HCT116 (cell line): ENCODE measurements at places on chromosomes 1 and 21.

DNA sequence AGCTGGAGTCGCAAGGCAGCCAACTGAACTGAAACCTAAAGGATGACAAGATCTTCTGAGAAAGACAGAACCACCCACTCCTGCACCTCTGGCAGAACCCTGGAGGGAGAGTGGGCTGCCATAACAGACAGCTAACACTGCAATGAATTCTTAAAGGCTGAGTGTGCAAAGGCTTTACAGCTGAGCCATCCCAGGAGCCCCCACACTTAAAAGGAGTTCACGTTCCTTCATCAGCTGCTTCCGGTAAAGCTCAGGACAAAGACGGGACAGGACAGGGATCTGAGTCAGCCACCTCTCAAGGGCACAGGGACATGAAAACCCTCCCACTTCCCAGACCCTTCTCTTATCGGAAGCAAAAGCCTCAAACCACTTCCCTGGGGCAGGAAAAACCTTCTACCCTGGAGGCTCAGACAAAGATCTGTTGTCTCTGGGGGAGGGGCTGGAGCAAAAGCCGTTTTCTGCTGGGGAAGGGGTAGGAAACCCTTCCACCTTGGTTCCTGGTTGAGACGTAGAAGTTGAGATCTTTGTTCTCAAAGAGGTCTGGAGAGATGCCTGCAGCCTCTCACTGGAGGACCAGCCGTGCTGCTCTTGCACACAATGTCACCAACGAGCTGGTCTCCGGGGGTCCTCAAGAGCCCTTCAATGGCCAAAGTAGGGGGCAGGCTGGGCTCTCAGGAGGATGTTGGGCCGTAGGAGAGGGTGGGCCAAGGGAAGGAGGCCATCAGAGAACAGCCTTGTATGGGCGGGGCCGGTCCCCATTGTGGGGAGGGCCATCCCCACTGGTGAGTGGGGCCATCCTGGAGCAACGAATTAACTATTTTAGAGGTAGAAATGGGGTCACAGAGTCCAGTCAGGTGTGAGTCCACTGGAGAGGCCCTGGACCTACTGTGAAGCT is 452.4 kb downstream of the PTPRU start:
- no peak for DNase-seq

- DNase-seq: no peak
Measured at GRCh38 chr1:179441501-179441900, 75.7 kb downstream of the AXDND1 start.

DNA sequence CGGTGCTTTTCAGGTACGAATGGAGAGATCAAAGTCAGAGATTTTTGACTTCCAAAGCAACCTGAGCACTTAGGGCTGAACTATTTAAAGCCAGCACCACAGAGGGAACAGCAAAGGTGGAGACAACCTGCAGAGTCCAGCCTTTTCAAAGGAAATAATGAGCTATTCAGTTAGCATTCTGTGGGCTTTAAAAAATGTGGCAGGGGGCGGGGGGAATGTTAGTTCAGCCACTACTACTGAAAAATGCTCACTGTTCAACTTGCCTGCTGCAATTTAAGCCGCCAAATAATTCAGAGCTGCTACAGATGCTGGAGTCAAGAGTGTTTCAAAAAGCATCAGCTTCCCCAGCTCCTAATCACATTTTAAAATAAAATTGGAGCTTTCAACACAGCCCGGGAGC is 473.3 kb upstream of the PLXNA2 start:
- DNase-seq: no peak

DNA sequence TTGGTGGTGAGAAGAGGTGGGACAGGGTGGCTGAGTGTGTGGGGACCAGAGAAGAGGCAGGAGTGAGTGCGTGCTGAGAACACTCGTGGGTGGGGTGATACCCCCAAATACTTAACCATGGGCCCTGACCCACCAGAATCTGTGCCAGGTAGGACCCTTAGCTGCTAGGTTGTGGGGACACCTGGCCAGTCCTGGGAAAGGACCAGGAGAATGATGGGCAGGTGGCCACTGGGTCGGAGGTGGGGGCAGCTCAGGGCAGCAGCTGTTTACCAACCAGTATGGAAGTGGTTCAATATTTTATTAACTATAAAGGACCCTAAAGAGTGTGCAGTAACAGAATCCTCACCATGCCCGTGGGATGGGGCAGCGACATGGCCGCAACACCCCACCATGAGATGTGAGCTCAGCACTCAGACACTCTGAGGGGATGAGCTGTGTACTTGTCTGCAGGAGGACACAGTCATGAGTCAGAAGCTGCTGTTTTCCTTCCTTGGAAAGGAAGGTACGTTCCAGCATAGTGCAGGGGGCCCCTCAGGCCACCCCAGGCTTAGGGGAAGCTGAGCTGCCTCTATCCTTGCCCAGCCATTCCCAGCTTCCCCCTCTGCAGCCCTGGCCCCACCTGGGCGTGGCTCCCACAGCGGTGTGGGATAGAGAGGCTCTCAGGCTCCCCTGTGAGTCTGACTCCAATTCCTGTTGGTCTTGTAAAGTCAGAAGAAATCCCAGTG is 25.4 kb downstream of the TEX35 start:
- no peak for DNase-seq

DNA sequence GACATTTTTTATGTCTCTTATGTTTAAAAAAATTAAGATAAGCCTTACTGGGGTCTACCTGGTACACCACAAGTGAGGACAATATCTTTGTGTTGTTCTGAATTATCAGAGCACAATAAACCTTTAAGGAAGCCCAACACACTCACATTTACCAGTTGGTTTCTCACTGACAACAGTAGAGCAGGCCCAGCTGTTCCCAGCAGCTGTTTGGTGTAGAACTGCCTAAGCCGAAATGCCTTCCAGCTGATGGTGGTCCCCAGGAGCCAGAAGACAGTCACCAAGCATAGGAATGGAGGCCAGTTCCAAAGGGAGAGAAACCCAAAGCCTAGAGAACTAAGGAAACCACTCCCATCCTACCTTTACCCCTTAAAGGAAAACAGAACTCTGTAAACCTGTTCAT is 428.6 kb upstream of the CAMK1G start:
- no peak for DNase-seq

GRCh38 chr1:32333251-32333963 is 2.6 kb downstream of the MARCKSL1 start:
- DNase-seq: no peak

GRCh38 chr1:230622151-230622550 is 20.1 kb upstream of the COG2 start:
- no peak for DNase-seq

GRCh38 chr1:217067642-217068041 is 344.4 kb upstream of the ESRRG start:
- DNase-seq: no peak

GRCh38 chr1:184622136-184622823 is 132.4 kb downstream of the EDEM3 start:
- DNase-seq: no peak

- DNase-seq: no peak
Measured at GRCh38 chr1:232456714-232457113, 173.2 kb downstream of the SIPA1L2 start.

GRCh38 chr1:55043011-55043410 is 3.7 kb downstream of the PCSK9 start:
- no peak for DNase-seq

DNA sequence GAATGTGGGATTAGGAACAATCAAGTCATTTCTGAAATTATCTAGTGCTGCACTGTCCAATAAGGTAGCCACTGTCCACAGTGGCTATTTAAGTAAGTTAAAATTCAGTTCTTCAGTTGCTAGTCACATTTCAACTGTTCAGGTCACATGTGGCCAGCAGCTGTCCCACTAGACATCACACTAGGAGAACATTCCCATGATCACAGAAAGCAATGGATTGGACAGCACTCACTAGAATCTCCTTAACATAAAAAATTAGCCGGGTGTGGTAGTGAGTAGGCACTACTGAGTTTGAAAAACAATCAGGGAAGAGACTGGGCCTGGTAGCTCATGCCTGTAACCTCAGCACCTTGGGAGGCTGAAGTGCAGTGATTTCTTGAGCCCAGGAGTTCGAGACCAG is 33.6 kb downstream of the NUP133 start:
- no peak for DNase-seq

- no peak for DNase-seq
Measured at GRCh38 chr1:115557715-115558114, 84.1 kb upstream of the VANGL1 start.

DNA sequence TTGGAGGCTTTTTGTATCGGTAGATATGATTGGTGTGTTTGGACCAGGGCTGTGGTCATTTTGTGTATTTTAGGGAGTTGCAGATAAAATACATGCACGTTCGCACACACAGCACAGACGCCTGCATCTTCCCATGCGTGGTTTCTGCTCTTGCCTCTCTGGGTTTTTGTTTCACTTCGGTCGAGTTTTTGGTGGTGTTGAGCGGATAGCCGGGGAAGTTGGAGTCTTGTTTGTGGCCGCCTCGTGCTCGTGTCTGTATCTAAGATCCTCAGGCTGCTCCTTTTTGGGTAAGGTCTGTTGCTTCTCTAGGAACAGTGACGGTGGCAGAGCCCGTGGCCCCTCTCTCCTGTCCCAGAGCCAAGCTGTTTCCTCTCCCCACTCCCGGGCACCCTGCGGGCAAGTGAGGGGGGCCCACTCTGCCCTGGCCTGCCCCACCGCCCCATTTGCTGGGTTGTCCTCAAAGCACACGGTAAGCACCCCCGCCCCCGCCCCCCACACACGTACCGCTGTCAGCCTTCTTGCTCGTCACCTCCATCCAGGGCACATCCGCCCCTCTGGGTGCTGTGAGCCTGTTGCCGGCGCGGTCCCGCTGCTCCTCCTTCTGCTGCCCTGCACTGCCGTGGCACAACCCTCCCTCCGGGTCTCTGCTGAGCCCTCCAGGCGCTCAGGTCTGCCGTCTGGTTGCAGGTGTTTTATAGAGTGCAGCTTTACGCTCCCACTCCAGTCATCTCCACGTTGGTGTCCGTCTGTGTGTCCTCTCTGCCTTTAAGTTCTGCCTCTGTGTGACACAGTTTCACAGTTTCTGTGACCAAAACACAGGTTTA is 51.9 kb downstream of the AGPAT3 start:
- no peak for DNase-seq

- no peak for DNase-seq
Measured at GRCh38 chr1:157781048-157781447, 4.1 kb upstream of the FCRL2 start.

DNA sequence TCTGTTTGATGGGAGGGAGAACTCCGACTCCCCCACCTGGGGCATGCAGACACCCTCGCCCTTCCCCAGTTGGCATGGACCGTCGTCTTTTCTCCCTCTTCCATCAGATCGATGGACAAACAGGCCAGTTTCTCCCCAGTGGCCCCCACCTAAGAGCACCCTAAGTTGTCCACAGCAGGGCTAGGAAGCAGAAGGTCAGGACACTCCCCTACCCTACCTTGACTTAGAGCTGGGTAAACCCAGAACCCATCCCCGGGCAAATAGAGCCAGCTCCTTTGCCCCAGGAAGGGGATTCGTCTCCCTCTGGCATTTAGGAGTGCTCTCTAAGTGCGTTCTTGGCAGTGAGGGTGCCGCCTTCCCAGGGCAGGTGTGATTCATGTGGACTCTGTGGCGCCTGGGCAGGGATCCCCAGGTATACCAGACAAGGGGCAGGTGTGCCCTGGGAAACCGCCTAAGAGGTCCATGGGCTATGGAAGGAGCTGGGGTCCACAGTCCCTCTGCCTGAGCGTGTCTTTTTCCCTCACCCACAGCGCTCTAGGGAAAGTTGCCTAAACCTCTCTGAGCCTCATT is 2.7 kb upstream of the RUNX3 start:
- DNase-seq: no peak

GRCh38 chr1:169784102-169784501 is 10.6 kb downstream of the METTL18 start:
- DNase-seq: no peak

GRCh38 chr1:89546082-89546889 is 21.7 kb downstream of the LRRC8B start:
- no peak for DNase-seq

DNA sequence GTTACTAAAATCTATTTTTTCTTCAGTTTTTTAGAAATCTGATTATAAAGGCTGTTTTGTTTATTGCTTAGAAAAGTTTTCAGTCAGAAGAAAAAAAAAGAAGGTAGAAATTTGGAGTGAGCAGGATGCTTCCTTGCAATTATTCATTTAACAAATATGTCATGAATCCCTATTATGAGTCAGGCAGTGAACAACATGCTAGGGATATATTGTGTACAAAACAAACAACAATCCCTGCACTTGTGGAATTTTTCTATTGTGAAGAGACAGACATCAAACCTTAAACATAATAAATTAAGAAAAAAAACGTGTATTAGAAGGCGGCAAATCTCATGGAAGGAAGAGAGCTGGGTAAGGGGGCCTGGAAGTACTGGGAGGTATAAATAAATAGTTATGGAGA is 664.1 kb upstream of the CAMK1G start:
- DNase-seq: no peak

- DNase-seq: peak; percentile 0
Measured at GRCh38 chr1:217718873-217719272, 87.7 kb downstream of the SPATA17 start.

DNA sequence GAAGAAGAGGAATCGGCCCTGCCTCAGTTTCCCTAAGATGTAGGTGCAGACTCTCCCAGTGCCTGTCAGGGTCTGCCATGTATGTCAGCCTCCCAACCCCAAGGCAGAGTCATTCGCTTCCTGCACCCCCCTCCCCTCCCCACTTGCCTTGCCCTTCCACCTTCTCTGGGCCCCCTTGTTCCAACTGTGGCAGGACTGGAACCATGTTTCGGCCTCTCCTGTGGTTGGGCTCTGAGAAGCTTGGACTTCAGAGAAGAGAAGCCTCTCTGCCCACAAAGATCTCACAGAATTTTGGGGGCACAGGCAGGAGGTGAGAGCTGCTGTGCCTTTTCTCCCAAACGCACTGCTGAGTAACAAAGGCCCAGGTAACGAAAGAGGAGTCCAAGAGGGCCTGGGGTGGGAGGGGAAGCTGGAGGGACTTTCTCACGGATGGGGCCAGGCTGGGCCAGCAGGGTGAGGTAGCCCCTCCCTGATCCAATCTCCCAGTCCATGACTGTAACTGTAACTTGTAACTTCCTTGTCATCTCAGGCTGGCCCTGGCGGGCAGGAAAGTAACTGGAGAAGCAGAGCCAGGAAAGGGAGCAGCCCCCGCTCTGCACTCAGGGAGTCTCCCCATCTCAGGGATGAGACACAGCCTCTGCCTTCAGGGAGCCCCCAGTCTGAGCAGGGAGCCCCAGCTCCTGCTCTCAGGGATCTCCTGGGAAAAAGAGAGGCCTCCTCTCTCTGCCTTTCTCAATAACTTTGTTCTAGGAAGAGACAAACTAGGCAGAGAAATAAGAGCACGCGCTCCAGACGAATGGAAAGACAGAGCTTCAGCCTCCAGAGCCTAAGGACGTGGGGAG is 11.3 kb downstream of the CRABP2 start:
- no peak for DNase-seq

DNA sequence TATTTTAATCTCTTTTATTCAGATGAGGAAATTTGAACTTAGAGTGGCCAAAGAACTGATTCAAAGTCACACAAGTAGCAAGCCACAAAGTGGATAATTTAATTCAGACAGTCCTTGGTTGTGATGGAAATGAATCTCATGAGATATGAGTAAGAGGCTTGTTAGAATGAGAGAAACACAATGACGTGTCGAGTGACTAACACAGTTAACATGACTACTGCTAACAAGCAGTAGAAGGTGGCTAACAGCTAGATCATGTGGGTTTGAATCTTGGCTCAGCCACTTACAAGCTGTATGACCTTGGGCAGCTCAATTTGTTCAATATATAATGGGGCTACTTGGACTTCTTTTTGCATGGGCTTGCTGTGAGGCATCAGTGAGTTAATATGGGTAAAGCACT is 104.5 kb upstream of the LMO4 start:
- peak; percentile 46 for DNase-seq
